IPS DF 19.7 (cell line): ENCODE measurements at places on chromosomes 5 and 9.

GRCh38 chr5:175681968-175682340 lies 24.1 kb downstream of the HRH2 start:
- DNase-seq: no peak

DNA sequence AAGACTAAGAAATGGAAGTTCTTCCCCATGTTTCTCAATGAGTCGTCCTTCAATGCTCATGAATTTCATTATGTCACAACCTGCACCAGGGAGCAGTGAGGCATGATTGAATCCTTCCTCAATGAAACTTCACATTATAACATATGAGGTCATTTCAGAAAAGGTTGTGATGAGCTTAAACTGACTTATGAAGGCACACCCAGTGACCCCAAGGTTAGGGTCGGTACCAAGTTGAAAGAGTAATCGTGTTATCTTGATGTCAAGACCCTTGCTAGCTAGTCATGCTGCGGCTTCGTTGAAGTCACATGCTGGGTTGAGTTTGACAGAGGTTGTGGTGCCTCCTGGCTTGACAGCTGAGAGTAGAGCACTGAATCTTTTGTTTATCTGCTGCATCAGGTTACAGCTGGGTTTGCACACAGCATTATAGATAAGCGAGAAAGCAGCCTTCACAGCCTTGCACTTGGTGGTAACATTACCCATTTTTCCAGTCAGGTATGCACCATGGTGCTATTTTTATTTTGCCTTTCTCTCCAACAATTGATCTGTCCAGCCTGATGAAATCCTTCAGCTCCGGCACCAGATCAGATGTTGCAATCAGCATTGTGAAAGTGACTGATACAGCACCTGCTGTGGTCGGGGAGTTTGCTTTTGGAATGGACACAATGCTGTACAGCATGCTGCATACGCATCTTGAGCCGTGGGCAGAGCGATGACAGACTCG lies 133.2 kb downstream of the ERCC6L2 start:
- no peak for DNase-seq

DNA sequence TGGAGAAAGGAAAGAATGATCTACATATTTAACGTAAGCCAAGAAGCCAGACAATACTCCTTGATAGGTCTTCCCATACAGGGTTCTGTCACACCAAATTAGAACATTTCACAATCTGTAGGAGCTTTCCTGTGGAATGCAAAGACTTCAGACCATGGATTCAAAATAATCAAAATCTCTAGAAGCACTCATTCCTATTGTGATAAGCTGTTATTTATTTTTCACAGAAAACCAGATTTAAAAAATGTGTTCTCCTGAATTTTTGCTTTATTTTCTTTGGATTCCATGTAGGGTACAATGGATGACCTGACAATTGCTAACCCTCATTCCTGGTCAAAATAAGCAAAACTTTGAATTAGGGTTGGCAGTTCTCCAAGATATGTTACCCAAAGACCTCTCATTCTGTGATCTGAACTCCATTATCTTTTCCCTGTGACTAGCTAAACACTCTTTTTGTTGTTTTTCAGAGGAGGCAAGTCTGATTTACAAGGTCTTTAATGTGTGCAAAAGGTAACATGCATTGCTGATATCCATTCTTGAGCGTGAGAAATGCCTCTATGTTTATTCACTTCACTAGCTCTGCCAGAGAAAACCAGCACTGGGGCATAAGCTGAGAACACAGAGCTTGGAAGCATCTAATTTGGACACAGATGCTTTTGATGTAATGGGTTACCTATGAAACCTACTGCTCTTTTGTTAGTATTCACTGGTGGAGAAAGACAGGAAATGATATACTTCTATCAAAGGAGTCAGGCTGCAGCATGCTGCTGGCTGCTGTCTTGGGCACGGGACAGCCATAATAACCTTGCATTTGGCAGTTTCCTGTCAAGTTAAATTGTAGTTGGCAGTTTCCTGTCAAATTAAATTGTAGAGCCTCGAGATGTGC lies 31.4 kb downstream of the ACTBL2 start:
- no peak for DNase-seq

GRCh38 chr5:126969548-126969947 lies 60.8 kb downstream of the MARCHF3 start:
- no peak for DNase-seq

GRCh38 chr5:109681763-109682162 lies 8.0 kb upstream of the MAN2A1 start:
- DNase-seq: no peak

GRCh38 chr5:84239494-84239893 lies 145.2 kb downstream of the EDIL3 start:
- no peak for DNase-seq

DNA sequence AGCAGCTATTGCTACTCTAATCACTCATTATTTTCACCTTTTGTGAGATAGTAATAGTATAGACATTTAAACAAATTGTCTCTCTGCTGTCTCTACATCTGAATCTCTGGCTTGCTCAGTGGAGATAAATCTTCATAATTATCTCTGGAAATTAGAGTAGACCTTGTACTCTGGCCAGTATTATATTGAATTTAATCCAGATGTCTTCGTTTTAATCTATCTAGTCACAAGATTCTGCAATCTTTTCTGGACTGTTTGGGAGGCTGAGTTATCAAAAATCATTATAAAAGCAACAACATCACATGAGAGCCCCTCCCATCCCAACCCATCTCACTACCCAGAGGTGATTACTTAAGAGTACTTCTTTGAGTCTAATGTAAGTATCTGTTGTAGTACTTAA lies 19.0 kb downstream of the ARHGAP26 start:
- DNase-seq: no peak

DNA sequence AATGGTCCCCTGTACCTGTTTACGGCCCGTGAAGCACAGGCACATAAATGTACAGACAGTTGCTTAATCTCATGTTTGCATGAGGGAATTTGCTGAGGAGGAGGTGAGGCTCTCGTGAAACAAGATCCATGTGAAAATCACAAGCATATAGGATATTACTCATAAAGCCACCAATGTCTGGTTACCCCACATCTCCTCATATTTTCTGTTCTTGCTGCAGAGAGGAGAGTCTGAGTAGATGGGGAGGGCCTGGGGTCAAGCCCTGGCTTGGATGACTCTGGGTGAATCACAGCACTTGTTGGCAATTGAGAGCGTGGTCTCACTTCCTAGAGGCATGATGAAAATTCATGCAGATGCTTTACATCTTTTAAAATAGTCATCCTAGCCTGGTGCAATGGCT lies 975 bp downstream of the AGXT2 start:
- no peak for DNase-seq
